ENCODE measurements at places on chromosomes 12 and 14. TPM values are rescaled to one million over a fixed set of nuclear protein-coding genes. Genes with fewer than 3 reads are reported as not detected.

The IL31 gene
- total RNA-seq: not detected

The SLCO1B1 gene
- total RNA-seq: not detected

The STON2 gene
- total RNA-seq: 8.3 TPM

The PEBP1 gene
- total RNA-seq: 461 TPM

The TRHDE gene
- total RNA-seq: 0.96 TPM

The WNT5B gene
- 2.1 TPM for total RNA-seq

- H3K27me3 ChIP-seq: no peaks in the 10 kb centered on the region
- no peaks in the 10 kb centered on the region for H3K36me3 ChIP-seq
- H3K4me3 ChIP-seq: no peak overlapping the region
- DNase-seq: no peak
These were observed 148.5 kb downstream of the FOXN3 start for GRCh38 chr14:89268514-89268913.

DNA sequence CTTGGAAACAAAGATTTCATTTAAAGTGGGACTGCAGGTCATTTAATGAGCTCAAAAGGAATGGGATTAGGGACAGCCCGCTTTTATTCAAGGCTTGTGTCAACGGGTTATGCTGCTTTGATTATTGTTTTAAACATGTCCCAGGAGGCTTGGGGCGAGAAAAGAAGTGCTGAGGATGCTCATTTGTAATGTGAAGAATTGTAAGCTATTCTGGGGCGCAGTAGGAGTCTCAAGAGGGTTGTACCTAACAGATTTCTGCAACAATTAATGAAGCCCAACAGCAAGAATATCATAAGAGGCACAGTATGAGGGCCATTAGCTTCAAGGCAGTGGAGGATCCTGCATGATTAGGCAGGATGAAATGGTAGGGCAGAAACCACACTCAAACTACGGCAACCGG, 122.5 kb downstream of the KTN1 start:
- H3K27ac ChIP-seq: no peak overlapping the region
- H3K4me3 ChIP-seq: no peak overlapping the region
- no peak for DNase-seq
- no peaks in the 10 kb centered on the region for H3K4me1 ChIP-seq

DNA sequence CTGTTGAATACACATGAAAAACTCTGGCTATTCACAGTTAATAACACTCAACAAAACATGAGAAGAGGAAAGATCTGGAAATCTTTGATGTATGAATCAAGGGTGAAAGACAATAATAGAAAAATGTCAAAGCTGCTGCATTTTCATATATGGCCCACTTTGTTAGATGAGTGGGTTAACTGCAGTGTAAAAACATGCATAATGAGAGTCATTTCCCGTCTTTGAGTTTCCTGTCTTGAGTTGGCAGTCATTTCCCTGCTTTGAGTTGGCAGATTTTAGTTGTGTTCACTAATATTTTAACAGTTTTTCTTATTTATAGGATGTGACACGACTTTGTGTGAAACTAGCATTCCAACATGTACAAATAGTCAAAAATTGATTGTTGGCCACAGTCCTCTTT, 87.9 kb upstream of the PTPRQ start:
- no peak for DNase-seq
- H3K4me1 ChIP-seq: no peaks in the 10 kb centered on the region
- no peaks in the 10 kb centered on the region for H3K27me3 ChIP-seq

DNA sequence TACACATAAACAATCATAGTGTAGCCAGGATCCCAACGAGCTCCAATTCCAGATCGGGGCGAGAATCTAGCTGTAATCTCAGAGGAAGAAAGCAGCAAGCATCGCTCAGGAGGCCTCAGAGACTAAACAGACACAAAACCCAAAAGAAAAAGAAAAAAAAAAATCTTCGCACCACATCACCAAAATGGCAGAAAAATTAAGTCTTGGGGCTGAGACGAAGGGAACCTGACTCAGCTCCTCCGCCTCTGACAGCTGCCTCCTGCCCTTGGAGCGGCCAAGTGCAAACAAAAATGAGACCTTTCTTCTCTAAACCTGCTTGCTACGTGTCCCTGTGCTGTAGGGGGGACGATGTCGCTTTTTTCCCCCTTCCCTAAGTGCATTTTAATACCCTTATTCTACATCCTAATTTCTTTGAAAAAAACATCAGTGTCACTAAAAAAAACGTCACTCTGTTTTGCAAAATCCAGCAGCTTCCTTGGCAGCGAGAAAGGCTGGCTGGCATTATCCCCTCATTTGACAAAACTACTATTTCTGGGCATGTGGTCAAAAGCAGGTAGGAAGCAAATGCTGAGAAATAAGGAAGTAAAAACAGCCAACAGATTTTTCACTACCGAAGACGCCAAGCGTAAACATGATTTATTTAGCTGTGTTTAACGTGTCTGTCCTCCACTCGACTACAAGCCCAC, 30.5 kb downstream of the BCL11B start:
- H3K36me3 ChIP-seq: no peaks in the 10 kb centered on the region
- H3K27me3 ChIP-seq: peaks cover 78% of the 10 kb centered on the region
- peaks cover 12% of the 10 kb centered on the region for H3K4me1 ChIP-seq
- H3K27ac ChIP-seq: no peak overlapping the region

- DNase-seq: no peak
- H3K27me3 ChIP-seq: no peaks in the 10 kb centered on the region
- peaks cover 22% of the 10 kb centered on the region for H3K4me1 ChIP-seq
- H3K36me3 ChIP-seq: peaks cover 31% of the 10 kb centered on the region
- no peak overlapping the region for H3K4me3 ChIP-seq
These were observed 79.2 kb downstream of the HECTD4 start for GRCh38 chr12:112303004-112303403.

- no peak overlapping the region for H3K4me3 ChIP-seq
- peaks cover 64% of the 10 kb centered on the region for H3K36me3 ChIP-seq
- no peaks in the 10 kb centered on the region for H3K27me3 ChIP-seq
- peak overlapping the region; percentile 100 for H3K27ac ChIP-seq
These were observed 14.4 kb downstream of the SPRYD3 start for GRCh38 chr12:53064613-53065436.

- no peak overlapping the region for H3K4me3 ChIP-seq
- H3K36me3 ChIP-seq: peaks cover 9% of the 10 kb centered on the region
- no peak overlapping the region for H3K27ac ChIP-seq
- no peaks in the 10 kb centered on the region for H3K4me1 ChIP-seq
- peaks cover 15% of the 10 kb centered on the region for H3K27me3 ChIP-seq
- no peak for DNase-seq
These were observed 17.6 kb upstream of the CYP46A1 start for GRCh38 chr14:99666533-99666932.

DNA sequence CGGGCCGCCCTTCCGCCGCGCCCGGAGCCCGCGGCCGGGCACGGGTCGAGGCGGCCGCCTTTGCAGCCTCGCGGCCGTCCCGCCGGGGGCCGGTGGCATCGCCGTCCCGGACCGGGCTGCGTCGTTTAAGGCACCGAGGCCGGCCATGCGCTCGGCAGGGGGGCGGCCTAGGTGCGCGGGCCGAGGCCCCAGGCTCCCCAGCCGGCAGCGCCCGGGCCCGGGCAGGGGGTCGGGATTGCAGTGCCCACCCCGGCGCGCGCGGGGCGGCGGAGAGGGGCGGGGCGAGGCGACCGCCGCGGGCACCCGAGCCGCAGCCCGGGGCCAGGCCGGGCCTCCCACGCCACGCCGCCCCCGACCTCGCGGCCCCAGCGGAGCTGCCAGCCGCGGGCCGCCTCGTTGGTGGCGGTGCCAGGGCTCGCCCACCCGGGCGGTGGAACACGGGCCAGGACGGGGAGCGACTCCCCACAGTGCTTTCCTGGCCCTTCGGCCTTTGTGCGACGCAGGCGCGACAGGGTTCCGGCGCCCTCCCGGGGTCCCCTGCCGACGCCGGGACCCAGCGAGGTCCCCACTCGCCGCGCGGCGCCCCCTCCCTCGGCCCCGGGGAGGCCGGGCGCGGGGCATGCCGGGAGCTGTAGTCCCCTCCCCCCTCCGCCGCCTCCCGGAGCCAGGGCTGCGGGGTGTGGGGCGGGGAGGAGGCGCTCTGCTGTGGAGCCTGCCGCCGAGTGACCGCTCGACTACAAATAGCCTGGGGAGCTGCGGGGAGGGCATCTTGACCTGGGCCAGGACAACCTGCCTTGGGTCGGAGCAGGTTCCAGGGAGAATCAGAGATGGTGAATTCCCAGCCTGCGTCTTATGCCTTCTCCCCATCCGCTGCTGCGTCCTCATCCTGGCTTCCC, 769 bp downstream of the FKBP4 start:
- H3K27me3 ChIP-seq: no peaks in the 10 kb centered on the region
- peaks cover 55% of the 10 kb centered on the region for H3K4me1 ChIP-seq
- H3K4me3 ChIP-seq: peak overlapping the region; percentile 83
- H3K27ac ChIP-seq: peak overlapping the region; percentile 82
- peak; percentile 87 for DNase-seq

DNA sequence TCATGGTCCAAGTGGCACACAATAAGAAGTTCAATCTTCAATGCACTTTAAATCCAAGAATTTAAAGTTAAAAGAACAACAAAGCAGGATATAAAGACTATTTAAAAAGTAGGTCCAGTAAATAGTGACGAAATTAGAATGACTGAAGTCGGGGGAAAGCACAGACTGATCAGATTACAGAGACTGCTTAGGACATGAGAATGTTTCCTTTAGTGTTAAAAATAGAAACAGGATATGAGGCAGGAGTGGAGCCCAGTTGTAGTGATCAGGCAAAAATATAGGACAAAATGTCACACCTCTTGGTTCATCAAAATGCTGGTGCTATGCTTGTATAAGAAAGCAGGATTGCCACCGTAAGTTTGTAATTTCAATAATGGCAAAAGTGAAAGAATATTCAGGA, 52.2 kb upstream of the CD163 start:
- DNase-seq: no peak
- no peaks in the 10 kb centered on the region for H3K27me3 ChIP-seq
- H3K4me3 ChIP-seq: no peak overlapping the region

GRCh38 chr14:87745507-87746118, 247.4 kb downstream of the GALC start:
- no peaks in the 10 kb centered on the region for H3K36me3 ChIP-seq
- no peak overlapping the region for H3K27ac ChIP-seq
- H3K4me3 ChIP-seq: no peak overlapping the region

GRCh38 chr14:52283099-52283498, 15.6 kb downstream of the PTGDR start:
- no peak for DNase-seq
- no peak overlapping the region for H3K4me3 ChIP-seq
- H3K4me1 ChIP-seq: peaks cover 7% of the 10 kb centered on the region
- H3K27ac ChIP-seq: no peak overlapping the region
- H3K27me3 ChIP-seq: no peaks in the 10 kb centered on the region

DNA sequence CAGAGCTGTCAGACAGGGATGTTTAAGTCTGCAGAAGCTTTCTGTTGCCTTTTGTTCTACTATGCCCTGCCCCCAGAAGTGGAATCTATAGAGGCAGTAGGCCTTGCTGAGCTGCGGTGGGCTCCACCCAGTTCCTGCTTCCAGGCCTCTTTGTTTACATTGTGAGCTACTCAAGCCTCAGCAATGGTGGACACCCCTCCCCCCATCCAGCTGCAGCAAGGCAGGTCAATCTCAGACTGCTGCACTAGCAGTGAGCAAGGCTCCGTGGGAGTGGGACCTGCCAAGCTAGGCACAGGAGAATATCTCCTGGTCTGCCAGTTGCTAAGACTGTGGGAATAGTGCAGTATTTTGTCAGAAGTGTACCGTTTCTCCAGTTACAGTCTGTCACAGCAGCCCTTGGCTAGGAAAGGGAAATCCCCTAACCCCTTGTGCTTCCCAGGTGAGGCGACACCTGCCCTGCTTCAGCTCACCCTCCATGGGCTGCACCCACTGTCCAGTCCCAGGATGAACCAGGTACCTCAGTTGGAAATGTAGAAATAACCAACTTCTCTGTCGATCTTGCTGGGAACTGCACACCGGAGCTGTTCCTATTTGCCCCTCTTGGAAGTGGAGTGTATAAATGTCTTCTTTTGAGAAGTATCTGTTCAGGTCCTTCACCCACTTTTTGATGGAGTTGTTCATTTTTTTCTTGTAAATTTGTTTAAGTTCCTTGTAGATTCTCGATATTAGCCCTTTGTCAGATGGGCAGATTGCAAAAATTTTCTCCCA, 213.5 kb upstream of the SLC38A2 start:
- H3K27me3 ChIP-seq: no peaks in the 10 kb centered on the region
- H3K4me1 ChIP-seq: no peaks in the 10 kb centered on the region
- no peak overlapping the region for H3K4me3 ChIP-seq
- no peak for DNase-seq
- H3K27ac ChIP-seq: no peak overlapping the region
- no peaks in the 10 kb centered on the region for H3K36me3 ChIP-seq

DNA sequence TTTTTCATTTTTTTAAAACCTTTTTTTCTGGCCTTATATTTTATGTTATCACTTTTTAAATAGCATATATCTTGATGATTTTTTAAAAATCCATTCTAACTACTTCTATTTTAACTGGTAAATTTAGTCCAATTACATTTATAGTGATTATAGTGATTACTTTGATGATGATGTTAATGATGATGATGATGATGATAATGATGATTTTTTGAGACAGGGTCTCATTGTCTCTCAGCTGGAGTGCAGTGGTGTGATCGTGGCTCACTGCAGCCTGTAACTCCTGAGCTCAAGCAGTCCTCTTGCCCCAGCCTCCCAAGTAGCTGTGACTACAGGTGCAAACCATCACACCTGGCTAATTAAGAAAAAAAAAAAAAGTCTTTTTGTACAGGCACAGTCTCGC, 27.1 kb downstream of the BRMS1L start:
- H3K4me3 ChIP-seq: no peak overlapping the region
- no peaks in the 10 kb centered on the region for H3K27me3 ChIP-seq
- no peaks in the 10 kb centered on the region for H3K4me1 ChIP-seq
- H3K36me3 ChIP-seq: peaks cover 17% of the 10 kb centered on the region

GRCh38 chr14:68771631-68772030, 21.2 kb downstream of the ZFP36L1 start:
- peaks cover 29% of the 10 kb centered on the region for H3K4me1 ChIP-seq
- H3K27ac ChIP-seq: peak overlapping the region; percentile 88
- H3K36me3 ChIP-seq: no peaks in the 10 kb centered on the region
- no peak overlapping the region for H3K4me3 ChIP-seq

DNA sequence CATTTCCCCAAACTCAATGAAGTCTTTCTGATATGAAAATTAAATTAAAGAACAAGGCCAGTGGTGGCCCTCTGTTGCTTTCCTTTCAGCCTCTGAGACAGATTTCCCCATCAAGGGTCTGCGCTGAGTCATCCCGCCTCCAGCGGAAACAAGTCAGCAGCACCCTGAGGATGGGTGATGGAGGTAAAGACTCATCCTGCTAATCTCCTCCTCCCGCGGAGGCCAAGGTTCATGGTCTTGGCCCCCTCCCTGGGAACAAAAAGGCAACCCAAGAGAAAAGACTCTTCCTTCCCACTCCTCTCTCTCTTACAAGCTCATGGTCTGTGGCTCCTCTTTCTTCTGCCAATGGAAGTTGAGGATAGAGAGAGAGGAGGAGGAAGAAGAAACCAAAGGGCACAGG, 9.0 kb upstream of the NUMB start:
- H3K27me3 ChIP-seq: no peaks in the 10 kb centered on the region
- H3K4me1 ChIP-seq: peaks cover 34% of the 10 kb centered on the region
- H3K4me3 ChIP-seq: no peak overlapping the region
- no peak overlapping the region for H3K27ac ChIP-seq
- no peaks in the 10 kb centered on the region for H3K36me3 ChIP-seq
- no peak for DNase-seq

Data from left ventricle myocardium inferior (tissue), 1 donor.